ENCODE measurements at places on chromosomes 3 and 15.

- no peak for DNase-seq
These were observed 153.3 kb downstream of the USP13 start for GRCh38 chr3:179806177-179806576.

- DNase-seq, result no peak
These were observed 29.5 kb upstream of the ZBBX start for GRCh38 chr3:167409611-167410010.

DNA sequence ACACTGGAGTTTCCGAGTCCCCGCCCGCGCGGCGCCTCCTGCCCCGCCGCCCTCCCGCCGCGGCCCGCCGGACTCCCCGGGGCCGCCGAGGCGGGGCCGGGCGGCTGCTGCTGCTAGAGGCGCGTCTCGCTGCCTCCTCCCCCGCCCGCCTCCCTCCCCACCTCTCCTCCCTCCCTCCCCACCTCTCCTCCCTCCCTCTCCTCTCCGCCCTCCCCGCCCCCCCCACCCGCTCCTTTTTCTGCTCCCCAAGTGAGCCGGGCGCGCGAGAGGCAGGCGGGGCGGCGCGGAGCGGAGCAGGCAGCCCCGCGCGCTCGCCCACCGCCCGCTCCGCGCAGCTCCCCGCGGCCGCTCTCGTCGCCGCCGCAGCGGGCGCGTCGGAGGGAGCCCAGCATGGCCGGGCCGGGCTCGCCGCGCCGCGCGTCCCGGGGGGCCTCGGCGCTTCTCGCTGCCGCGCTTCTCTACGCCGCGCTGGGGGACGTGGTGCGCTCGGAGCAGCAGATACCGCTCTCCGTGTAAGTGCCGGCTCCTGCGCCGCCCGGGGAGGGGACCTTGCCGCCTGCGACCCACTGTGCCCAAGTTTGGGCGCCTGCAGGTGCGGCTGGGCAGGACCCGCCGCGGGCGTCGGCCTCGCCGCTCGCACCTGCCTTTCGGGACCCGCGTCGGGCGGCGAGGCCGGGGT, at the start of gene CACNA2D3:
TSS of gene CACNA2D3 (plus strand) at position 229 of the 679 bp plus-strand sequence.
- DNase-seq, result no peak

DNA sequence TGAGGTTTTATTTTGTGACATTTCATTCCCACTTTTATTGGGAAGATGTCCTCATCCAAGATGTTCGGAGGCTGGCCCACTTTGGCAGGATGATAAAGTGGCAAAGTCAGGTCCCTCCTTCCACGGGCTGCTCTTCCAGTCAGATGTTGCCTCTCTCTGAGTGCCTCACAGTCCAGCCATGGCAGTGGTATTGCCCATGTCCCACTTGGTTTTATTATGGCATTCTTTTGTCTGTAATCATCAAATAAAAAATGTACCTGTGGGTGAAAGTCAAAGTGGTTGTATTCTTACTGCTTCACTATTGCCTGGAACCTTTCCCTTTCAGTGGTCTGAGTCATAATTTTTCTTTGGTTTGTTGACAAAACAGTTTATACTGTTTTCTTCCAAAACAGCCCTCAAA, 20.2 kb downstream of the ARNT2 start:
- DNase-seq, result no peak

GRCh38 chr15:51348688-51349087, 7.2 kb downstream of the GLDN start:
- DNase-seq, result no peak
